ENCODE measurements at places on chromosomes 16 and 17.

- DNase-seq, result no peak
Observed at GRCh38 chr16:70250748-70251628, 752 bp downstream of the EXOSC6 start.

DNA sequence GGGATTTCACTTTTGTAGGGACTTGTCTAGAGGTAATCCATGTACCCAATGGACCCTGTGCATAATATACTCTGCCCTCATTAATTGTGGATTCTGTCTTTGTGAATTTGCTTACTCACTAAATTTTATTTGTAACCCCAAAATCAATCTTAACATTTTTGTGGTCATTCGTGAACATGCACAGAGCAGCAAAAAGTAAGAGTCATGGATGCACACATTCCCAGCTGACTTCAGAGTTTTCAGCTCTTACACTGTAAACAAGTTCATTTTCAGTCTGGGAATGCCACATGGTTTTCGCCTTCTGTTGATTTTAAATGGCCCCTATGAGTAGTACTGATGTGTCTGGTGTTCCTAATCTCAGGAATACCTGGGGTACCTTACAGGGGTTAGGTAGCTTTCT lies 24.3 kb downstream of the TAC4 start:
- no peak for DNase-seq

GRCh38 chr17:80876950-80877728 lies 114.5 kb upstream of the CHMP6 start:
- no peak for DNase-seq

DNA sequence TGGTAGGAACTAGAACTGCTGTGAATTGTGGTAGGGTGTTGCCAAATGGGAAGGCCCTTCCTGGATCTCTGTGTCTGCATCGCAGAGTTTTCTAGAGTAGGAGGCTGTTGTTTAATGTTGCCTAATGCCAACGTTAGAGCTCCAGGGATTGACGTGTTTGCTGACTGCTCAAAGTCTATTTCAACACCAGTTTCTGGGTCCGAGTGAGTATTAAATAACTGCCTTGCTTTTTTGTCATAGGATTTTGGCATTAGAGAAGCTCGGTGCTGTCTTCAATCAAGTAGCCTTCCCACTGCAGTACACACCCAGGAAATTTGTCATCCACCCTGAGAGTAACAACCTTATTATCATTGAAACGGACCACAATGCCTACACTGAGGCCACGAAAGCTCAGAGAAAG lies 40.0 kb downstream of the SF3B3 start:
- no peak for DNase-seq

GRCh38 chr17:50072925-50073324 lies 17.0 kb downstream of the ITGA3 start:
- DNase-seq, result no peak

DNA sequence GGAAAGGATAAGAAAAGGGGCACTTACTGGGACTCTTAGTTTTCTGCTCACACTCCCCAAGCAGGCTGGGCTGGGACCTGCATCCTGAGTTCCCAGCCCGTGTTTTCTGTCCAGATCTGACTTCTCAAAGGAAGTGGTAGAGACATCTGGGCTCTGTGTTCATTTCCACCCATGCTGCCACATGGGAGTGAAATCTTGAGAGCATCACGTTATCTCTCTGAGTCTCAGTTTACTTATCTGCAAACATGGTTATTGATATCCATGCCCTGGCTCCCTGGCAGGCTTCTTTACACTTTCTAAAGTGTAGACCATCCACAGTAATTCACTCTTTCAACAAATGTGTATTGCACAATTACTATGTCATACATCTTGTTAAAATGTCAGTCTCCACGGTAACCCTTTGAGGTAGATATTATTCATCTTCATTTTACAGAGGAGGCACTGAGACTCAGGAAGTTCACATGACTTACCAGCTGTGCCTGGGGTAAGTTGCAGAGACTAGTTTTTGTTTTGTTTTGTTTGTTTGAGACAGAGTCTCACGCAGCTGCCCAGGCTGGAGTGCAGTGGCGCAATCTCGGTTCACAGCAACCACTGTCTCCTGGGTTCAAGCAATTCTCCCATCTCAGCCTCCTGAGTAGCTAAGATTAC lies 3.4 kb downstream of the ZNF688 start:
- DNase-seq, result no peak

- no peak for DNase-seq
Observed at GRCh38 chr17:55691666-55692065, 31.0 kb downstream of the TMEM100 start.

DNA sequence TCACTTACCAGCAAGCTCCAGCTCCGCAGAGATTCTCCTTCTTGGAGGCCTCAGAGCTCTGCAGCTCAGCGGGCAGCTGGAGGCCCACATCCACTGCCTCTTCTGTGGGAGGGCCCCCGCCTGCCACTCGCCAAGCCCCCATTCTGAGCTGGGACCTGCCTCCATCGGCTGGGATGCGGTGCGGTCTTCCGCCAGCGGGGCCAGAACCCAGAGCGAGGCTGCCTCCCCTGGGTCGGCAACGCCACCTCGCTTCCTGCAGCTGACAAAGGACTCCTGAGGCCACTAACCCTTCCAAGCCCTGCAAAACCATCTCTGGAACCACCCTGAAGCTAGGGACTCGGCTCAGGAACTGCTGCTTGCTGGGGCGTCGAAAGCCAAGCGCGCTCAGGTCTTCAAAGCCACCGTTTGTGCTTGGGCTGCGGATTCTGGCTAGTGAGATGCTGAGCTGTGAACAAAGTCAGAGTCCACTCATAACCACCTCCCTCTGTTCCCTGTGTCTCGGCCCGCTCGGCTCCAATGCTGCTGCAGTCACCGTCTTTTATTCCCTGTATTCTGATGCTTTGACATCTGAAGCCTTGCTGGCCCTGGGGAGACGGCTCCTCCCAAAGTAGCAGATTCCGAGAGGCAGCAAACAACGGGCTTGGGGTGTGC lies 174.3 kb downstream of the ENGASE start:
- DNase-seq, result no peak

GRCh38 chr16:72444696-72445095 lies 272.7 kb upstream of the PMFBP1 start:
- DNase-seq, result no peak

GRCh38 chr16:78770353-78771091 lies 671.1 kb downstream of the WWOX start:
- DNase-seq, result no peak

- DNase-seq, result no peak
Observed at GRCh38 chr17:39327109-39327508, 74.3 kb downstream of the FBXL20 start.

GRCh38 chr17:81484195-81484979 lies 28.2 kb downstream of the ACTG1 start:
- DNase-seq, result no peak

- DNase-seq, result no peak
Observed at GRCh38 chr17:40198576-40198975, 20.5 kb upstream of the WIPF2 start.

DNA sequence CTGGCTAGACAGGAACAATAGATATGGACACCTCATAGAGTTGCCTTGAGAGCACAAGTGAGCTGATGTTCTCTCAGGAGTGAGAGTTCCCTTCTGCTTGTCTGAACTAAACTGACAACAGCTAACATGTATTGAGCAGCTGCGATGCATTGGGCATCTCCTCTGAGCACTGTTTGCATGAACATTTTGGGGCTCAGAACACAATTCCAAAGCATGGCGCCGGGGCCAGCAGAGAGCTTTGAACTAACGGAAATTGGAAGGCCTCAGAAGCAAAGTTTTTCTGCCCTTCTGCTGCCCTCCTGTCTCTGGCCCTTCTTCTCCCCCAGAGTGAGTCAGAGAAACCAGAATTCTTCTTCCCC lies 38.1 kb downstream of the TRPV2 start:
- no peak for DNase-seq

- DNase-seq, result no peak
Observed at GRCh38 chr16:84815462-84815861, 4.3 kb upstream of the CRISPLD2 start.

DNA sequence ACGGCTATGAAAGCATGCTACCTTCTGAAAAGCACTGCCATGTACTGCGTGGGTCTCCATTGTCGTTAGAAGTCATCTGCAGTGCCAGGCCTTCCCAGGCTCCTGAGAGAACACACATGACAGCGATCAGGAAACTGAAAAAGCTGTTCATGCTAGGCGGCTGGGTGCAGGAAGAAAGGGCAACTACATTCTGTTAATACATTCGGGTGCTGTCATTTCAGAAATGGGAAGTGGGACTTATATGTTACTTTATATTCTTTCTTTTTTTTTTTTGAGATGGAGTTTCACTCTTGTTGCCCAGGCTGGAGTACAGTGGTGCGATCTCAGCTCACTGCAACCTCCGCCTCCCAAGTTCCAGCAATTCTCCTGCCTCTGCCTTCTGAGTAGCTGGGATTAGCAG lies 19.9 kb downstream of the CFAP20 start:
- no peak for DNase-seq

DNA sequence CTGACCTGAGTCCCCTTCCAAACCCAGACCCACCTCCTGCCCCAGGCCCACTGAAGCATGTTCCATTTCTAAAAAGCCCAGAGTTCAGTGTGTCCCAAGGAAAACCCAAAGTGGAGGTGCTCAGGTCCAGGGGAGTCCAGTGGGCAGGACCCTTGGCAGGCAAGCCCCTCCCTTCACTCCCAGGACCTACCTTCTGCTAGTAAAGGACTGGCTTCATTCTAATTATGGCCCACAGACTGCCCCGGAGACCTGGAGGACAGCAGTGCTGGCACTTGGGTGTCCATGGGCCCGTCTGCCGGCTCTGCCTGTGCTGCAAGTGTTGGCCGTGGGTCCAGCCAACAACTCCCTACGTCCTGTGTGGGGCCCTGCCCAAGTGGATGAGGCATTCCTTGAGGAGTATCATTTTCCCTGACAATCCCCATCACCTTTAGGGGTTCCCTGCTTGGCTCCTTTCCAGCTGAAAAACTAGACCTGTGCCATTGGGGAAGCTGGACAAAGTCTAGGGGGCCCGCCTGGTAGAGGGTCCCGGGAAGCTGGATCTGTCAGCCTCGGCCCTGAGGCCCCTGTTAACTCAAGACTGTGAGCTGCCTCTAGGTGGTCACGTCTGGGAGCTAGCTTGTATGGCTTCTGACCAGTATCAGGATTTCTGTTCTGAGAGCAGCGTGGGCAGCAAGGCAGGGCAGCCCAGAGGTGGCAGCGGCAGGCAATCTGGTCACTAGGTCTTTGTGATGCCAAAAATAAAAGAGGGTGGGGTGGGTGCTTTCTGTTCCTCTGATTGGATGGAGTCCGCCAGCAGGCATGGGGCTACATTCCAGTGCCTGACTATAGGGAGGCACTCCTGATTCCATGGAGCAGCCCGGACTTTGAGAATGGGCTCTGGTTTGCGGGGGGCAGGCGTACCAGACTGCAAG lies 8.2 kb downstream of the CBX2 start:
- DNase-seq, result no peak

DNA sequence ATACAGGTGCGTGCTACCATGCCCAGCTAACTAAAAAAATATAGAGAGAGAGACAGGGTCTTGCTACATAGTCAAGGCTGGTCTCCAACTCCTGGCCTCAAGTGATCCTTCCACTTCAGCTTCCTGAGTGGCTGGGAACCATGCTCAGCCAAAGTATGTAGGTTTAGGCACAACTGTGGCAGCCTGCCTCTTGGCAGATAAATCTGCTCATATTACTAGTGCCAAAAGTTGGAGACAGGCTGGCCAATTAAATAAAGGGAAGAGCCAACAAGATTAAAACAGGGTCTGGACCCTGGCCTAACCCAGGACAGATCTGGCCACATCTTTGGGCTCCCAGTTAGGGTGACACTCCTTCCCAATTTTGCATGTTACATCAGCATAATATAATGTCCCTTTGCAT lies 151.7 kb downstream of the CBLN1 start:
- DNase-seq, result no peak

DNA sequence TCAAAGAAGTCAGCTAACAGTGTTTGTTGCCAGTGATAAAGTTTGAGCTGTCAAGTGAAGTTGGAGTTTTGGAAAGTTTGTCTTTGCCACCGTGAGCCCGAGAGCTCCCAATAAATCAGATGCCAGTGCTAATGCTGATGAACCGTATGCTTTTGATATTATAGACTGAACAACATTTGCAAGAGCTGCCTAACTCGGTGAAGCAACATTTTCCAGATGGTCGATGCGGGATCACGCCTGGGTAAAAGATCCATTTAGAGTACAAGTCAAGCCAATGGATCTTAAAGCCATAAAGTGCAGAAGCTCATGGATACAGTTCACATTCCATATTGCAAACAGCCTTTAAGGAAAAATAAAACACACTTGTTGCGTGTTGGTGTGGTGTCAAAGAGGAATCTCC lies 9.6 kb downstream of the BANP start:
- DNase-seq, result no peak

- no peak for DNase-seq
Observed at GRCh38 chr16:12793865-12794240, 9.8 kb downstream of the CPPED1 start.

- no peak for DNase-seq
Observed at GRCh38 chr17:77366558-77367245, 225.9 kb downstream of the SEC14L1 start.

- no peak for DNase-seq
Observed at GRCh38 chr16:899683-900060, 71.1 kb downstream of the LMF1 start.

- no peak for DNase-seq
Observed at GRCh38 chr17:80802626-80803450, 188.8 kb upstream of the CHMP6 start.

GRCh38 chr17:27422601-27423000 lies 33.6 kb upstream of the KSR1 start:
- DNase-seq, result no peak

DNA sequence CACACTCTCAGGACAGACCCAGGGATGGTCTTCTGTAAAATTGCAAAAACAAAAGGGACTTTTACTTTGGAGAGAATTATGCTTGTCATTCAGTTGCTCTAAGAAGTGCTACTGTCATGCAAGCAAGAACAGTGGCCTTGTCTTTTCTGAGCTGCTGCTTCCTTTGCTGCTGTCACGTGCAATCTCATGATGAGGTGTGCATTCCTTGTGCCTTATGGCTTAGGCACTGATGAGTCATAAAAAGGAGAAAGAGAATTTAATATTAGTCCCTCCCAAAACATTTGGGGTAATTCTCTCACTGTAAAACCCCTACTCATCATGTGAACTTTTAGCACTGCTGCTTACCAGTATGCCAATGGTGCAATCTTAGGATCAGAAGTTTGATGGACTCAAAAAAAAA lies 2051.3 kb downstream of the TP53TG3F start:
- no peak for DNase-seq

GRCh38 chr16:15533386-15533785 lies 99.0 kb downstream of the BMERB1 start:
- DNase-seq, result no peak

GRCh38 chr17:77325577-77326075 lies 184.9 kb downstream of the SEC14L1 start:
- DNase-seq, result no peak

- no peak for DNase-seq
Observed at GRCh38 chr17:48589831-48590606, at the start of gene HOXB3. TSS of gene HOXB3 (minus strand) at chr17:48590241. CDS start at chr17:48552474, 37,767 bp downstream.

DNA sequence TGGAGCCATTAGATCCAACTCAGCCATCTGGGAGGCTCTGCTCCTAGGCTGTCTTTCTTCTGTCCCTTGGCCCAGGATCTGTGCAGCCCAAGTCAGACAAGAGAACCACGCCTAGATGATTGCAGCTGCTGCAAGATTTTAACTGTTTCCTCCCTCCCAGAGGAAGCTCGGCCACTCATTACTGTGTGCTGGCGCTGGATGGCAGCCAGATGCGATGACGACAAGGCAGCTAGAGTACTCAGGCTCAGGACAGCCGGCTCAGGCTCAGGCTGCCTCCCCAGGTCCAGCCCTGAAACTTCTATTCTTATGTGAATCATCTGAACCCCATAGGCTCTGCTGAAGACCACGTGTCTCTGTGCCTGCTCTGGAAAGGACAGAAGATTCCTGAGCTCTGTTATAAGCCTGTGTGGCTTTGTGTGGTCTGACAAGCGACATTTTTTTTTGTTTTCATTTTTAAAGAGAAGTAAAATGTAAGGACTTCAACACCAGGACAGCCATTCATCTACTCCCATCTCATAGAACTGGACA lies 32.1 kb upstream of the FBXW10B start:
- no peak for DNase-seq
